AG20443 (cell line): ENCODE measurements at places on chromosomes 7 and 10.
A peak's percentile ranks its signal among the peaks of the same experiment; 100 is the strongest.

DNA sequence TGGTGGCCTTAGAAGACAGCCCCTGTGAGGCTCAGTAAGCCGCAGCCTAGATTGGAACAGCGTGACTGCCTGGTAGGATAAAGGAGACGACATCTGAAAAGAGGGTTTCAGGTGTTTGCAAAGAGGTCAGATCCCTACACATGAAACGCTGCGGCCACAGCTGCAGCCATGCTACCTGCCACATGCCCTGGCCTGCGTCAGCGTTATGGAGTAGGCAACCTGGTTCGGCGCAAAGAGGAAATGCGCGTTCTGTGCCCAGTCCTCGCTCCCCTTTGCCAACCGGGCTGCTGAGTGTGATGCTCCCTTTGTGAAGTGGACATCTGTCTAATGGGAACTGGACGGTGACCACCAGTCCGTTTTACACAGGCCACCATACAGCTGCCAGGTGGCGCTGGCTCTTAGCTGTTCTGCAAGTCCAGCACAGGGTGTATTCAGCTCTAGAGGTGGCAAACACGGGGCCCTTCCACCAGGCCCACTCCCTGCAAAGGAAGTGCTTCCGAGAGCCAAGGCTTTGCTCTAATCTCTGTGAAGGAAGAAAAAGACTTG is 160.3 kb downstream of the CELF2 start:
- no peak for DNase-seq

- no peak for DNase-seq
Measured at GRCh38 chr10:62830679-62831078, 14.5 kb upstream of the EGR2 start.

GRCh38 chr10:6171881-6172695 is 30.6 kb upstream of the PFKFB3 start:
- peak; percentile 88 for DNase-seq

GRCh38 chr10:86974484-86974883 is 6.2 kb downstream of the ADIRF start:
- no peak for DNase-seq

DNA sequence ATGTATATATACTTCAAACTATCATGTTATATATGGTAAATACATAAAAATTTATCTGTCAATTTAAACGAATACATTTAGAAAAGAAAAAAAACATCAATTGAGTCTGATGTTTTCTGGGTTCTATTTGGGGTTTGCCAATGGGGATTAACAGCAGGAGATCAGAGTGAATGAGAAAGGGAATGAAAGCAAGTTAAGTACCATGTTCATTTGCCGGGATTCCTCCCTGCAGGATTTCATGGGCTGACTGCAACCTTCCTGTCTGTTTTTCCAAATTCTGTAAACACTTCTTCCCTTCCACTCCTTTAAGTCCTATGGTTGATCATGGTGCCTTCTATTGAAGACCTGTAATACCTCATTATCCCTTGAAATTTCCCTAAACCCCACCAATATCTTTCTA is 33.9 kb upstream of the SEMA3A start:
- no peak for DNase-seq

DNA sequence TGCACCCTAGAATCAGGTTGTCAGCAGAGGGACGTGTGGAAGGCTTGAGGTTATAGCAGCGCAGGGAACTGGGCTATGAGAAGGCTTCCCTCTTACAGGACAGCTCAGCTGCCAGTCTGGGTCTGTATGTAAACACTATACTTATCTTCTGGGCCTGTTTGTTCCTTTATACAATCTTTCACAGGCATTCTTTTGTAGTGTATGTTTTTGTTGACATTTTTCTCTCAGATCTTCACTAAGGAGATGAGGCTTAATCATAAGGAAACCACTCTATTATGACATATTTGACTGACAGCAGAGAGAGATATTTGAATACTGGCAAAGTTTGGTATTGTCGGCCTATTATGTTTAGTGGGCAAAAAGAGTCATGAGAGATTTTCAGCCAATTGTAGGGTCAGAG is 929 bp downstream of the GBF1 start:
- no peak for DNase-seq

- DNase-seq = no peak
Measured at GRCh38 chr7:115226410-115226809, 304.5 kb downstream of the MDFIC start.

DNA sequence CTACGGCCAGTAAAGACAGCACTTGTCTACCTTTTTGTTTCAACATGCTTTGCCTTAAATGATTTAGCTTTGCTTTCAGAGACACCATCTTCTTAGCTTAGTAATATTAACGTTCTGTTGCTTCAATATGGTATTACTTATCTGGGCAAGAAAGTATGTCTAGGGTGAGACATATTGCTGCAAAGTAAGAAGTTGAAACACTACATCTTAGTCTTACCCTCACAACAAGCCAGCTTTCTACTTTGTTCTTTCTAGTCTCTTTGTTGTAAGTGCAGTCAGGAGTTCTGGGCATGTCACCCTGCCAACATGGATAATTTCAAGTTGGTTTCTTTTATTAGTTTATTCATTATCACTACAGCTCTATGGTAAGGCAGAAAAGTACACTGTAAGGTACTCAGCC is 122.7 kb upstream of the DNAJB12 start:
- no peak for DNase-seq

- DNase-seq = no peak
Measured at GRCh38 chr7:157576415-157576814, 239.6 kb downstream of the DNAJB6 start.

DNA sequence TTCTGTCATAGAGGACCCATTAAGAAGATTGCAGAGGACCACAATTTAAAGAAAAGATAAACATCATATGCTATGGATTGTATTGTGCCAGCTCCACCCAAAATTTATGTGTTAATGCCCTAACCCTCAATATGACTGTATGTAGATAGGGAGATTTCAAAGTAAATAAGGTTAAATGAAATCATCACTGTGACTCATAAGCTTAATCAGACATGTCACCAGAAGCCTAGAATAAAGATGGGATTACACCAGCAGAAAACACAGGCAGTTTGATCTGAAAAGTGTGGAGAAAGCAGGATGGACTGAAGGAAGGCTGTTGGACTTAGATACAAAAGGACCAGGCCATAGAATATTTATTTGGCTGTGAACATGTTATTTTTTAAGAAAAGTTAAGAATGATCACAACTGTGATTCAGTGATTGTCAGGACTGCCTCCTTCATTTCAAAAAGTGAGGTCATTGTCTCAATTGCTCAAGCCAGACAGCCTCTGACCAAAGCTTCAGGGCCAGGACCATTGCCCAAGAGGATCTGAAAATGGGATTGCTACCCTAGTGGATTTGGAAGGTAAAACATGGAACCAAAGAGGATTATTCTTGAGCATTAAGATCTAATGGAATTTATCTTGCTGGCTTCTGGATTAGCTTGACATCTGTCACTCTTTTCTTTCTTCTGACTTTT is 270.8 kb upstream of the POM121L12 start:
- DNase-seq = no peak

DNA sequence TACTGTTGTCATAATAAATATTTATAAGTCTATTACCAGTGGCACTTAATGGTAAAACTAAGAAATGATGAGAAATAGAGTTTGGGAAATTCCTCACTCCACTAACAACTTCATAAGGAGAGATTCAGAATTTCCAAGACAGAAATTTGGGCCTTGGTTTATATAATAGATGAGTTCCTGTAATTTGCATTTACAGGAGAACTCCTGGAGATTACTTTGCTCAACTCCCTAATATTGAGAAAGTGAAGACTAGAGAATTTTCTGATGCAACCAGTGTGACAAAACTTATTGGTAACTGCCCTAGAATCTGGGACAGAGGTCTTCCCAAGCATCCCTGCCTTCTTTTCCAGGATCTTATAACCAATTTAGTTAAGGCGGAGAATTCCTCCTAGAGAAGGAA is 49.1 kb upstream of the GSAP start:
- no peak for DNase-seq

GRCh38 chr7:108572480-108572879 is 2.8 kb downstream of the DNAJB9 start:
- DNase-seq = no peak

DNA sequence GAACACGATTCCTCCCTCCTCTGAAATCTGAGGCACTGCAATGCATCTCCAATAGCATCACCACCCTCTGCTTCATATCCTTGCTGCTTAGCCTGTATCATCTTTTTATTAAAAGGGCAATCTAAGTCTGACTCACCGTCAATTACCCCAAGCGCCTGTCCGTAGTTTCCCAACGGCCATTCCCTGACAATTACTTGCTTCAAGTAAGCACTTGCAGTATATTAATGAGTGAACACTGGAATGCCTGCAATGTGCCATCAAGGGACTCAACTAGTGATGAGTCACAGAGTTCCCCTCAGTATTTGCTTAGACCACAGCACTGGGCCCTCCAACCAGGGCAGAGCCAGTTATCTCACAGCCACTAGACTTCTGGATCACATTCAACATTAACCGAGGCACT is 19.5 kb upstream of the PPP1R3C start:
- peak; percentile 90 for DNase-seq

GRCh38 chr7:33591490-33591889 is 313.8 kb upstream of the BMPER start:
- no peak for DNase-seq

DNA sequence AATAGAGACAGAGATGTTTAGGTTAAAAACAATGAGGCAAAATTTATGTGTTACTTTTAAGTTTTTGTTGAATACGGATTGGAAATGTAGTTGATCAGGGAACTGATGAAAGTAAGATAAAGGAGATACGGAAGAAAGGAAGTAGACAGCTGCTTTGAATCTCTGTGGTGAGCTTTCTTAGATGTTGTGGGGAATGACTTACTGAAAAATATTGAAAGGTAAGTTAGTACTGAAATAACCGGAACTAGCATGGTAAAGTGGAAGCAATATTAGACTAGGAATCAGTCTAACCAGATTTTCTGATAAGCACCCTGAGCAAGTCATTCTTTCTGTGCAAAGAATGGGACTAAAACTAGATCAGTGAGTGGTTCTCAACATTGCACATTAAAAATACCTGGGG is 34.8 kb downstream of the LUC7L2 start:
- no peak for DNase-seq

DNA sequence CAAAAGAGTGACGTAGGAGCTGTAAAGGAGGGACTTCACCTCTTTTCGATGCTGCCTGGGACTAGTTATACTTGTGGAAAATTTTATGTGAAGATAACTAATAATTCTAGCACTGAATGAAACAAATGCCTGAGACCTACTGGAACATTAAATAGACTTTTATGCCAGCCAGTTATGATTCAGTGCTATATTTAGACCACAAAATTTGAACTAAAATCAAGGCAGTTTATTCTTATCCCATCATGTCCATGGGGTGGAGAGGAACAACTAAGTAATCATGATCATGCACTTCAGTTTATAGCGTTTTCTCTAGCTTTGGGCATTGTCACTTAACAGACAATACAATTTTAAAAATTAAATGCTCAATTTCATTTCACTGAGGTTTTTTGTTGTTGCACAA is 76.7 kb downstream of the ZEB1 start:
- peak; percentile 10 for DNase-seq

GRCh38 chr7:66867198-66867790 is 53.7 kb upstream of the TMEM248 start:
- DNase-seq = no peak

DNA sequence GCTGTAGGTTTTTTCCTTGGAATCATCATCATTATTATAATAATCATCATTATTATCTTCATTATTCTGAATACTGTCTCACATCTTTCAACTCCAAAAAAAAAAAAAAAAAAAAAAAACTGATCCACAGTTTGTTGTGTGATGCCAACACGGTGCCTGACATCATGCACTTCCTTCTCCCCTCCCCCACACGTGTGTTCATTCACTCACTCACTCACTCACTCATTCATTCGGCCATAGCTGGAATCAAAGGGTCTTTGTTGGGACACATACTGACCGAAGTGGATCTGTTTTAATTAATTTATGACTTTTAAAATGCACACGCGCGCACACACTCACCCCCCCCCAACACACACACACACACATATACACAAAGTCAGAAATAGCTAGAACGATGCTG is 177.8 kb downstream of the PIP4K2A start:
- no peak for DNase-seq

GRCh38 chr10:95333997-95334804 is 43.4 kb upstream of the PDLIM1 start:
- peak; percentile 87 for DNase-seq

GRCh38 chr7:116209561-116210070 is 723 bp upstream of the TES start:
- no peak for DNase-seq

DNA sequence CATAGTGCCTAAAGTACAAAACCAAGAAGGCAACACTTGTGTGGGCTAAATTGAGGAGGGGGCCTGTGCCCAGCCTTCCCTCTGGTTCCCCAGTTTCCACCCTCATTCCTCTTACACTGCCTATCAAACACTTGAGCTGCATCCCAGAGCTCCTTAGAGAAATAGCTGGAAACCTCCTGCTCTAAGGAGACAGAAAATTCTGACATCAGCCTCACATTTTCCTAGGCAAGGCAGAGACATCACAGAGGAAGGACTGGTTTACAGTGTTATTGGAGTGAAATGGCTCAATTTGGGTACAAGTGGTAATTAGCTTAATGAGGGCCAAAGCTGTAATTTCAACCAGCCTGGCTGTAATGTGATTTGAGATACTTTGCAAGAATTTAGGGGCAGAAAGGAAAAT is 192.3 kb upstream of the AOAH start:
- no peak for DNase-seq

DNA sequence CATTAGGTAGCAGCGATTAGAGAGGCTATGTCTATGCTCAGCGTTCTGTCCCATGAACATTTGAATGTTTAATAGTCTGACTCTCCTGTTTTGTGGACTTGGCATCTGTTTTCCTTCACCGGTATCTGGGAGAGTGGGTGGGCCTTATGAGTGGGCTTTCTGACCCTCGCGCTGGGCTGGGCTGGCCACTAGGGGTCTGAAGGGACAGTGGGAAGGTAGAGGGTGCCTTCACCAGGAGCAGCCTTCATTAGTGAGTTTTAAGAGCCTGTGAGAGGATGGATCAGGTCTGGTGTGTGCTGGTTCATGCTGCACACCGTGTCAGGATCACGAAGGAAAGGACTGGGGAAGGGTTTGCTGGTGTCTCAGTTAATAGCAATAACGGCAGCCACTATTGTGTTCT is 33.4 kb downstream of the DCLRE1A start:
- no peak for DNase-seq

GRCh38 chr7:148058092-148058491 is 532.5 kb upstream of the C7orf33 start:
- DNase-seq = no peak

DNA sequence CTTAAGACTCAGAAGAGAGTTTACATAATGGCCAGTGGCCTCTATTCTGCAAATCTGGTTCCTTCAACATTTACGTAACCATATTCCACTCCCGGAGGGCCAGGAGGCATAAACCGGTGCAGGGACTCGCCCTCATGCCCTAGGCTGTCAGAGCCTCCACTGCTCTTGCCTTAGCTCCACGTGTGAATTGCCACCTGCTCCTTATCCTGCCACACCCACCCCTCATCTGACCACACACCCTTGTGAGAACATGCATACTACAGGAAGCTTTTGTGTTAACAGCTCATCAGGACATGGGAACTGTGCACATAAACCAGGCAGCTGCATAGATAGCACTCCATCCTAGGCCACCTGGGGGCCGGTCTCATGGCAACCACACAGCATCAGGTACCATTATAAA is 146.7 kb upstream of the PFKP start:
- no peak for DNase-seq

GRCh38 chr10:94489976-94490788 is 55.4 kb upstream of the HELLS start:
- no peak for DNase-seq

- DNase-seq = no peak
Measured at GRCh38 chr7:120926943-120927346, 23.6 kb upstream of the ING3 start.

GRCh38 chr10:32149252-32149955 is 93.2 kb upstream of the KIF5B start:
- peak; percentile 94 for DNase-seq

GRCh38 chr10:22573820-22574569 is 140.4 kb downstream of the PIP4K2A start:
- DNase-seq = peak; percentile 54
